NCI-H460 (cell line): ENCODE measurements at places on chromosomes 5 and 9.
A peak's percentile ranks its signal among the peaks of the same experiment; 100 is the strongest.

GRCh38 chr9:94631599-94631998, 7.7 kb downstream of the FBP1 start:
- DNase-seq, result no peak

- DNase-seq, result no peak
Observed at GRCh38 chr9:124442826-124443225, 7.4 kb upstream of the ADGRD2 start.

DNA sequence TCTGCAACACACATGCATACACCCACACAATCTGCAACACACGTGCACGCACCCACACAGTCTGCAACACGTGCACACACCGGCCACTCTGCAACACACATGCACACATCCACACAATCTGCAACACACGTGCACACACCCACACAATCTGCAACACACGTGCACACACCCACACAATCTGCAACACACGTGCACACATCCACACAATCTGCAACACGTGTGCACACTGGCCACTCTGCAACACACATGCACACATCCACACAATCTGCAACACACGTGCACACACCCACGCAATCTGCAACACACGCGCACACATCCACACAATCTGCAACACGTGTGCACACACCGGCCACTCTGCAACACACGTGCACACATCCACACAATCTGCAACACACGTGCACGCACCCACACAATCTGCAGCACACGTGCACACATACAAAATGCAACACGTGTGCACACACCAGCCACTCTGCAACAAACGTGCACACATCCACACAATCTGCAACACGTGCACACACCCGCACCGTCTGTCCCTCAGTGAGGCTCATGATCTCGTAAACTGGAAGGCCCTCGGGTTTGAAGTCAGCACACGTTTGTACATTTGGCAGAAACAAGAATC, 18.4 kb downstream of the PLEKHG4B start:
- no peak for DNase-seq

DNA sequence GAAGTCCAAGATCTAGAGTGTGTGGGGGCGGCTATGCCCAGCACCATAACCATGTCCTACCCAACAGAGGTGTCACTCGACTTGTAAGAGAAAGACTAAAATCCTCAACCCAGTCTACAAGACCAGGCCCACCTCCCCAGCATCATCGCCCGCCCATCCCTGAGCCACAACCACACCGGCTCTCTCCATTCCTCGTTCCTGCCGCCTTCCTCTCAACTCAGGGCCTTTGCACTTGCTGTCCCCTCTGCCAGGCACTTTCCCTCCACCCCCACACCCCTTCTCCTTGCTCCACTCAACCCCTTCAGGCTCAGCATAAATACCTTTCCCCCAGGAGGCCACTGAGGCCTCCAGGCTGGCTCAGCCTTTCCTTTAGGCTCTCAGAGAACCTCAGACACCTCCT, 69.3 kb downstream of the PAX5 start:
- DNase-seq, result no peak

- DNase-seq, result no peak
Observed at GRCh38 chr5:45279109-45279508, 417.1 kb downstream of the HCN1 start.

DNA sequence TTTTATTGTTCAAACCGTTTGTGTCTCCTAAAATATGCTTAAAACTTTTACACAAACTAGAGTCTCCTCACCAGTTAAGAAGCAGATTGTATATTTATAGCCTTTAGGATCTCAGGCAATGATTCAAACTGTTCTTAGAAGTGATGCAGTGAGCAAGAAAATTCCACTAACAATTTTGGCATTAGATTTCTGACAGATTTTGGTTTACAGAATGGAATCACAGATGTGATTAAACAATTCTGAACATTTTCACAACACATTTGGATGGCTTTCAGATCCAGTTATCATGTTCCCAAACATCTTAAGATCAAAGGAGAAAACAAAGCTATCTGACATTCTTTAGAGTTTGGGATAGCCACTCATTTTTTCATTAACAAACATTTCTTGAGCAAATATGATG, 181.7 kb upstream of the RIOK2 start:
- DNase-seq, result no peak

GRCh38 chr5:167412556-167412955, 878.9 kb upstream of the WWC1 start:
- DNase-seq, result no peak

DNA sequence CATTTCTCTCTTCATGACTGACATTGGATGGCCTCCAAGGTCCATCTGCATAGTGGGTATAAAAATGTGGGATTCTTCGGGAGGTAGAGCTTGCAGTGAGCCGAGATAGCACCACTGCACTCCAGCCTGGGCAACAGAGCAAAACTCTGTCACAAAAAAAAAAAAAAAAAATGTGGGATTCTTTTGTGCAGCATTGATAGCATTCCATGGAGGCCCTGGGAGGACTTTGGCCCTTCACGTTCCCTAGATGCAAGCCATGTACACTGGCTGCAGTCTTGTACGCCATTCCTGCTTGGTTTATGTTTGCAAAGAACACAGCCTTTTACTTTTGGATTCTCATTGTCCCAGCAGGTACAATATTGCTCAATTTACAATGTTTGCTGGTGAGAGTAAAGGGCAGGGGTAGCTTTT, 157.8 kb downstream of the SLCO4C1 start:
- DNase-seq, result no peak

DNA sequence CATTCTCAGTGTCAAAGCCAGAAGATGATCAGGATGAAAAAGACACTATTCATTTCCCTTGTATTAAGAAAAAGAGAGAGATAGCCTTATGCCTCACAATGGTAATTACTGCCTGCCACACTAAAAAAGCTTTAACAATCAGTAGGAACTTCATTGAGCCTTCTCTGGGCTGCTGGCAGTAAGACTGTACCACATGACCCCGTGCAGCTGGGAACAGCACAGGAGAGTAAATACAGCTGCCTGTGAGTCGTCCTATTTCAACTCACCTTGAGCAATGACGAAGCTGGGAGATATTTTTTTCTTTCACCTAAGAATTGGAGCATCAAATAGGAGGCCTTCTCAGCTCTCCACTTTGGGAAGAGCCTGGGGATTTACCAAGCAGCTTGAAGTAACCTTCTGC, 316.3 kb downstream of the GABRB2 start:
- no peak for DNase-seq

DNA sequence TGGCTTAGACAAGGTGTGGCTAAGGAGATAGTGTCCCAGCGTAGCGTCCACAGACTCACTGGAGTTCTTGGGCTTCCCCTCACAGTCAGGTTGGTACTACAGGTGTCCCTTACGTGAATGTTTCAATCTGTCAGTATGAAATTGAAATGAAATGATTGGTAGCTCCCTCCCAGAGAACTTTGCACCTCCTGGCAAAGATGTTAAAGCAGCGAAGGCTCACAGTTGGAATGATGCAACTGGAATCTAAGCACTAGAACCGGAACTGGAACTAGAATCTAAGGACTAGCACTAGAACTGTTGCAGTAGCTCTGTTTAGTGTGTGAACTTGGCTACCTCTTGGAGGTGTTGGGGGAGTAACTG, 1.1 kb downstream of the SLC31A1 start:
- peak; percentile 35 for DNase-seq

DNA sequence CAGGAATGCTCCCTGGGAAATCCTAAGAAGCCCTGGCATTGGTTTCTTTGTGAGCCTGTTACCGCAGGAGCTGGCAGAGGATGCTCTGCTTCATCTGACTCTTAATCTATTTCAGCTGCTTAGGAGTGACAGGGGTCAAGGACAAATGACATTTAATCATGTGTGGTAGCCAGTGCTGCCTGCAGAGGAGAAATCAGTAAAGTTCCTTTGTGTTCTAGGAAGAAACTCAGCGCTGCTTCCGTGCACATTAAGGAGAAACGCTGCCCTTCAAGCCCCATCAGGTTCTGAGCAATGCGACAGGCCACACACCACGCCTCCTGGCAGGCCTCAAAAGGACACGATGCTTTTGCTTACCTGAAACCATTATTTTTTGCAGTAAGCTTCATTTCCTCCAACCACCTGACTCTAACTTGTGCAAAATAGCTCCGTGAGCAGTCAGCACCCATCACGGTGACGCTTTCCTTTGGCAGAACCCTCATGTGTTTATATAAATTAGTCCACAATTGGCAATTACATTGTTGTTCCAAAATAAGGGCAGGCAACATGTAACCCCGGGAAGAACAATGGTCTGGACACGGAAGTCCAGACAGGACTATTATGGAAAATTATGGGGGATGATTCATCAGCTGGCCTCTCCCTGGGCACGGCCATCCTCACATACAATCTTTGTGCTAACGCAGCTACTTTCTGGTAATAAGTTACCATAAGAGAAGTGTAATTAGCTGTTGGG, 387.9 kb upstream of the DAP start:
- DNase-seq, result no peak

- DNase-seq, result no peak
Observed at GRCh38 chr5:123806644-123807043, 294.7 kb downstream of the CSNK1G3 start.

GRCh38 chr9:81824802-81825730, 103.2 kb upstream of the SPATA31D4 start:
- no peak for DNase-seq

DNA sequence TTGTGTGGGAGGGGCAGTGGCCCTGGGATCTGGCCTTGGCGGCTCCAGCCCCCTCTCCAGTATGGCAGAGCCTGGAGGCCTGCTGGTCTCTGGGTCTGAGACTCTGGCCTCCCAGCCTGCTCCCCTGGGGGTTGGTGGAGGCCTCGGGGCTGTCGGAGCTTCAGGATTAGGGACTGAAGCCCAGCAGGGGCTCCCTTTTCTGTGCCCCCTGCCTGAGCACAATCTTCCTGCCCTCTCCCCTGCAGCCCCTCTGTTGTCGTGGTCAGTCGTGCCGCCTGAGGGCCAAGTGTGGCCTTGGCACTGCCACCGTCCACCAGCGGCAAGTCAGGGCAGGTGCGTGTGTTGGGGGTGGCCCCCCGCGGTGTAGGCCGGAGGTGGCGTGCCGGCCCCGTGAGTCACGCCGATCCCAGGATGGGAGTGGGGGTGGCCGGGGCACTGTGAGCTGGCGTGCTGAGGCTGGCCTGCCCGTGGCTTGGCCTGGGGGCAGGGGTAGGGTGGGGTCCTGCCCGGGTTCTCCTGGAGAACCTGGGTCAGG, 53.6 kb downstream of the RXRA start:
- peak; percentile 53 for DNase-seq

- no peak for DNase-seq
Observed at GRCh38 chr9:14515571-14516198, 177.5 kb downstream of the ZDHHC21 start.

DNA sequence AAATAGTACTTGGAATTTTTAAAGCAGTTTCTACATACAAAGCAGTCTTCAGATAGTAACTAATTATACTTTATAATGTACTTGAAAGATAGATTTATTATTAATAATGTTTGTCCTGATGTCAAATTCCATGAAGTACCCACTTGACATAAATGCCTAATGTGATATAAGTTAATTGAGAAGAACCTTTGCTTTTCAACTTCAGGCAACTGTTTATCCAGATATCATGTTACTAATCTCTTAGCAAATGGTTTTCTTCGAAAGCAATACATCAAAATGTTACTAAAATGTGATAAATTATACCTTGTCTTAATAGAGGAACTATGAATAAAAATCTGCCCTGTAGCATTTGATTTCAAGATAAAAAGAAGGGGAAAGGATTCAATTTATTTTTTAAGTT, 146.8 kb upstream of the FBXL17 start:
- no peak for DNase-seq

- DNase-seq, result no peak
Observed at GRCh38 chr5:82265047-82265446, 13.1 kb downstream of the RPS23 start.

GRCh38 chr9:81242866-81243265, 446.5 kb downstream of the TLE1 start:
- no peak for DNase-seq
